ENCODE measurements at places on chromosomes 6 and 20.

- DNase-seq = no peak
Measured at GRCh38 chr6:1594445-1595200, 15.1 kb upstream of the FOXC1 start.

GRCh38 chr20:47622118-47622665 is 120.5 kb downstream of the NCOA3 start:
- no peak for DNase-seq

DNA sequence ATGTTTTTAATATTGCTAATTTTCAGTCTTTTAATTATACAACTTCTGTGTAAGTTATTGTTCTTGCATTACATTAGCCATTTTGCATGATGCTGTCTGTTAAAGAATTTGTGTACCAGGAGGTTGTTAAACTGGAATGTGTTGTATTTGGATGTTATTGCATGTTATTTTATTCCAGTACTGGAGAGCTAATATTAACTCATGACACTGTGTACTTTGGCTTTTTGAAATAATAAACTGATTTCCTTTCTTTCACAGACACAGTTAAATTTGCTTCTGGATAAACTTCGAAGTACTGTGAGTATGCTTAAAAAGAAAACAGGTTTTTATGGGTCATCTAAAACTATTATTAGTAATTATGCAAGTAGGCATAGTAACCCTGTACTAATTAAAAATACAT is 121.3 kb downstream of the MYO6 start:
- DNase-seq = no peak

- no peak for DNase-seq
Measured at GRCh38 chr20:16362642-16363041, 210.6 kb downstream of the KIF16B start.

DNA sequence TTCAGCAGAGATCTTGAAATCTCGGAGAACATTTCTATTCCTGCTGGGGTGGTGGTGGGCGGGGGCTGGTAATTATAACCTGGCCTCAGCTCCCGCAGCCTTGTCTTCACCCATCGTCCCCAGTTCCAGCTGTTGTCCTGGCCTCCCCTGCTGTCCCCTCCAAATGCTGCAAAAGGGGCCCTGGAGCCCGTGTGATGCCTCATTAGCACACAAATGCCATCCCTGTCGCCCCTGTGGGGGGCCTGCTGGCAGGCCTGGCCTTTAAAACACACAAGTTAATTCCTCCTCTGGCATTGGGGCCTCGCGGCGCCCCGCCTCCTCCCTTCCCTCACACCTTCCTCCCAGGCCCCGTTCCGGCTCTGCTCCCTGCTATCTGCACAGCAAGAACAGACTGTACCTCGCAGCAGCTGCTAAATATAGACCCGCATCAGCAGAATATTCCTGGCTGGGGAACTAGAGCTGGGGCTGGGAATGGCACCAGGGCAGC is 85.7 kb downstream of the CDH22 start:
- DNase-seq = peak; percentile 41

DNA sequence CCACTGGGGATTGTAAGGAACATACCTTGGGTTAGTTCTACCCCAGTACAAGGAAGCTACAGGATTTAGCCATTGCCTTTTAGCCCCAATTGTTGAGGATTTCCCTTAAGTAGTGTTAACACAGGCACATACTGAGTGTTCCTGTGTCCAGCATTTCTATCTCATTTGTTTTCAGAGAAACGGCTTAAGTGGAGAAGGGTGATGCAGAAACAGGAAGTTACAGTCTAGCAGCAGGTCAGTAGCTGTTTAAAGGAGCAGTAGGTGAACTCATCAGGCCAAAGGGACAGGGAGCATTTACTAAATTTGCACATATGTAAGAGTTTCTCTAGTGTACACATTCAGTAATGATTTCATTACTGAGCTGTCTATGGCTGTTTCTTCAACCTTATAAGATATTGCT is 644.2 kb upstream of the GJE1 start:
- DNase-seq = no peak

DNA sequence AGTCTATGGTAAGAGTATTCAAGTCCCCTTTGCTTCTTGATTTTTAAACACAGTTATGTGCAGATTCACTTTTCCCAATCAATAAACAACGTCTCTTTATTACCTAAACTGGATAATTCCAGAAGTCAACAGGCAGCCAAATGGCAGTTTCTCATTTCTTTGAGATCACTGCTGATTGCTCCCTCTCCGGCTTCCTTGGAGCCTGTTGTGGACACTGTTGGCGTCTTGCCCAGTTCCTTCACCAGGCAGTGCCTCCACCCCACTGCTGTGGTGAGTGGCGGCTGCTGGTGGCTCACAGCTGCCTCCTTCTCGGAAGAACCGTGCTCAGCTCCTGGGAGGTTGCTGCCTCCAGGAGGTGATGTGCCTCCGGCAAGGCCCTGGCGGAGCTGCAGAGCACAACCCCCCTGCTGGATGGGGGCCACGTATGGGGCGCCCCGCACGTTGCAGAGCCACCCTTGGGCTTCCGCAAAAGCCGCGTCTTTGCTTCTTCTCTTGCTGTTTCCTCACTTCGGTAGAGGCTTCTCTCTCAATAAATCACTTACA is 105.1 kb upstream of the CNKSR3 start:
- peak; percentile 89 for DNase-seq

DNA sequence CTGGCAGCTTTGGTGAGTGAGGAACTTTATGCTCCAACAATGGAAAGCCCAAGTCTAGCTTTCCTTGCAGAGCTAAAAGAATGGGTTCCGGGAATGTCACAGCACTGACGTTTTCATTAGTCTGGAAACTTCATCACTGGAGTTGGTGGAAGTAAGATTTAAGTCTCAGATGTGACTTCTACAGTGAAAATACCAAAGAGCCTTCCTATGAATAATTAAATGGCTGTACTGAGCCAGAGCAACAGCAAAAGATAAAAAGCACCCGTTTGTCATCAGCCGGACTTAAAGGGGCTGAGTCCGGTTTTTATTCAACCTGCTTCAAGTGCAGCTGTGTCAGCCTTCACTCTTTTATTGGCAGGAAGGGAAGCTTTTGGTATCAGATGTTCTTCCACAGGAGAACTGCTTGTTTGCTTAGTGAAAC is 46.5 kb upstream of the SHLD1 start:
- DNase-seq = no peak
